Panc1 (cell line): ENCODE measurements at places on chromosomes 7 and 10.

- H3K27me3 ChIP-seq = no peaks in the 10 kb centered on the region
- DNase-seq = no peak
- H3K4me3 ChIP-seq = no peak overlapping the region
- no peak overlapping the region for H3K27ac ChIP-seq
Measured at GRCh38 chr10:79116801-79117723, 48.3 kb downstream of the ZMIZ1 start.

- H3K27ac ChIP-seq = peak overlapping the region; percentile 70
- H3K36me3 ChIP-seq = peaks cover 7% of the 10 kb centered on the region; the same call in 1 of the 2 replicates
- DNase-seq = no peak
- H3K4me1 ChIP-seq = peaks cover 16% of the 10 kb centered on the region
- peak overlapping the region; percentile 95 for H3K4me3 ChIP-seq
Measured at GRCh38 chr10:114174695-114175188, 739 bp upstream of the CCDC186 start.

DNA sequence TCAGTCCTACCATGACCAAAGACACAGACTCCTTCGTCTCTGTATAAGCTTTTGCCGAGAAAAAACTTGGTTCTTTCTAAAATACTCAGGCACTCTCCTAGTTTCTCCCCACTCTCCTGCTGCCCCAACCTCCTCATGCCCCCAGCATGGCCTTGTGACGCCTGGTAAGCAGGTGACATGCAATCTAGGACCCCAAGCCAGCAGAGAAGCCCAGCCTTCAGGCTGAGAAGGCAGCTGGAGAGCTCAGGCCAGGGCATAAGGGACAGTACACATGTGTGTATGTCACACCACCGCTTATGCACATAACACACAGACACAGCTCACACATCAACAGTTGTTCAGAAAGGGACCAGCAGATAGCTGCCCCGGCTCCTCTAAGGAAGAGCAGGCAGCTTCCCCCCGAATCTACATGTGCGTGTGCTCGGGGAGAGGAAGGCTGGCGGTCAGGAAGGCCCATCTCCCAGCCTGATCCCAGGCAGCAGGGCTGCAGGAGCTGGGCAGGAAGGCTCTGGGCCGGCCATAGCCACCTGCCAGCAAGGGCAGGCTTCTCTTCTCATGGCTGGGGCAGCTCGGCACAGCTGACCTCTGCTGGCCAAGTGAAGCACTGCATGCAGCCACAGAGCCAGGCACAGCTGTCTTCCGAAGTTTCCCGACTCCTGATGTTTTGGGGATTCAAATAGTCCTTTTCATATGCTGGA is 8.5 kb downstream of the DDX56 start:
- peaks cover 6% of the 10 kb centered on the region; the same call in 1 of the 2 replicates for H3K4me1 ChIP-seq
- no peak overlapping the region for H3K4me3 ChIP-seq
- H3K36me3 ChIP-seq = peaks cover 12% of the 10 kb centered on the region; the same call in 1 of the 2 replicates
- no peaks in the 10 kb centered on the region for H3K27me3 ChIP-seq

- no peak overlapping the region for H3K27ac ChIP-seq
- peaks cover 2% of the 10 kb centered on the region; the same call in 1 of the 2 replicates for H3K27me3 ChIP-seq
- DNase-seq = no peak
Measured at GRCh38 chr7:7138897-7139296, 43.4 kb upstream of the C1GALT1 start.

GRCh38 chr7:156178857-156179256 is 366.6 kb upstream of the SHH start:
- DNase-seq = no peak
- no peaks in the 10 kb centered on the region for H3K27me3 ChIP-seq
- no peaks in the 10 kb centered on the region for H3K4me1 ChIP-seq
- H3K4me3 ChIP-seq = no peak overlapping the region

DNA sequence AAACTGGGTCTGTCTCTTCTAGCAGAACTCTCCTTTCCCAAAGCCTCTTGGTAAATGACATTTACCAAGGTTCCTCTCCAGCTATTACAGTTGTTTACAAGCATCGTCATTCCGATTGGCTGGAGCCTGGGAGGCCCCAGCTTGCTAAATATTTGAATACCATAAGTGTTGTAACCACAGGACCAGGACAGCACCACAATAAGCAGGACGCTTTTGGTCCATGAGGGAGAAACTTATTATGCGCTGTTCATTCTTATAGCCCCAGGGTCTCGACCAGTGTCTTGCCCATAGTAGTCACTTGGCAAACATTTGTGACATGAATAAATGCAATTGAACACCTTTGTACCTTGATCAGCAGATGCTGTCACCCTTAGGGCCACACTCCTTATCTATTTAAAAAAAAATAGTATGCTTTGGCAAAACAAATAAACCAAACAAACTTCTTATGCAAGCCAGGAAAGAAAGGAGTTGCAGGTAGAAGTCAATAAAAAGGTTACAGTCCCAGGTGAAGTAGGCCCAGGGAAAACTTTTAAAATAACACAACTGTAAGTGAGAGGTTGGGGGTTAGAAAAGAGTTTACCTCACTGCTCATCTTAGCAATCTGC is 32.8 kb downstream of the NRAP start:
- no peaks in the 10 kb centered on the region for H3K36me3 ChIP-seq
- H3K27me3 ChIP-seq = peaks cover 29% of the 10 kb centered on the region
- H3K27ac ChIP-seq = no peak overlapping the region
- H3K4me1 ChIP-seq = no peaks in the 10 kb centered on the region
- DNase-seq = no peak

DNA sequence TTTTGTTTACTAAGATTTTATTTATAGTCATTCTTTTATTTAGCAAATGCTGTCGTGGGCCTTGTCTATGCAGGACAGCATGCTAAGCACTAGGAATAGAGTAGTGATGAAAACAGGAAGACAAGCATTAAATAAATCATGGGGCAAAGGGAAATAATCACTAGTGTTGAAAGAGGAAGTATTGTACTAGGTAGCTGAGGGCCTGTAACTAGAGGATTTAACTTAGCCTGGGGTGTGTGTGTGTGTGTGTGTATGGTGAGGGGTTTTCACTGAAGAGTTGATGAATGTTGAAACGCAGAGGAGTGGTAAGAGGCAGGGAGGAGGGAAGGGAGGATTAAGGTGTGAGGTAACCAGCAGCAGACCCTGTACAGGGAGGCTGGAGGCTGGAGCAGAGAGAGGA is 446.4 kb downstream of the SDK1 start:
- H3K4me1 ChIP-seq = no peaks in the 10 kb centered on the region
- no peak for DNase-seq
- H3K27me3 ChIP-seq = no peaks in the 10 kb centered on the region
- no peak overlapping the region for H3K27ac ChIP-seq

DNA sequence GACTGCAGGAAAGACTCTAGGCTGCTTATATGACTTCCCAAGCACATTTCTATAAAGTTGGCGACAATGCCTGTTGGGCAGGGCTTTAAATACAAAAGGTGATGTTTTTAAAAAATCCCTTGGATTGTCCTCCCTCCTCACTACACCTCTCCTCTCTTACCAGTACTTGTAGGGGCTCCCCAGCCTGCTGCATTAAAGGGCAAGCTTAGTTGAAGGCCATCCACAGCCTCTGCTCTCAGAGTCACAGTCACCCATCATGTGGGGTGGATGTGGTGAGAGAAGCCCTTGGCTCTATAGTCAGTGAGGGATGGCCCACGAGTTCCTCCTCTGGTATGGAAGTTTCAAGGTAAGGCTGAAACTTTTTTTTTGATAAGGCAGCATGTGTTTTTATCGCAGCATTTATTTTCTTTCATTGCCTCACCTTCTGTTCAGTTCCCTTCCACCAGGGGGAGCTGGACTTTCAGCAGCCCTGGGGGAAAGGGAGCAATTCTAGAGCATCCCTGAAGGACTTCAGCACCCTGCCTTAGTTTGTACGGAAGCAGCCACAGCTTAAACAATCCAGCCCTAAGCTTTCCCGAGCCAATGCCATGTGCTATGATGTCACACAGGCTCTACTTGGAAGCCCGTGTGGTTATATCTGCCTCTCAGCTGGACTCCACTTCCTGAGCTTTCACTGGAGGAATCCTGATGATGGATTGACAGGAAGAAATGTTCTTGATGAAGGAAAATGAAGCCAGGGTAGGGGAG is 131.9 kb downstream of the CALCR start:
- no peak overlapping the region for H3K27ac ChIP-seq
- no peaks in the 10 kb centered on the region for H3K36me3 ChIP-seq
- DNase-seq = peak; percentile 15
- H3K4me3 ChIP-seq = no peak overlapping the region
- H3K27me3 ChIP-seq = no peaks in the 10 kb centered on the region; the same call in 1 of the 2 replicates
- H3K4me1 ChIP-seq = no peaks in the 10 kb centered on the region

GRCh38 chr7:141617280-141617679 is 66.1 kb downstream of the AGK start:
- no peak overlapping the region for H3K27ac ChIP-seq
- no peaks in the 10 kb centered on the region for H3K27me3 ChIP-seq
- H3K4me1 ChIP-seq = no peaks in the 10 kb centered on the region
- no peaks in the 10 kb centered on the region; the same call in 1 of the 2 replicates for H3K36me3 ChIP-seq
- H3K4me3 ChIP-seq = no peak overlapping the region

- H3K27me3 ChIP-seq = no peaks in the 10 kb centered on the region
- no peak overlapping the region for H3K4me3 ChIP-seq
- no peaks in the 10 kb centered on the region for H3K36me3 ChIP-seq
- no peak for DNase-seq
- H3K27ac ChIP-seq = no peak overlapping the region
- no peaks in the 10 kb centered on the region for H3K4me1 ChIP-seq
Measured at GRCh38 chr10:102473445-102474331, 22.3 kb upstream of the C10orf95 start.

GRCh38 chr7:16034353-16034752 is 347.9 kb upstream of the MEOX2 start:
- no peak overlapping the region for H3K27ac ChIP-seq
- DNase-seq = no peak
- H3K4me1 ChIP-seq = no peaks in the 10 kb centered on the region
- no peaks in the 10 kb centered on the region for H3K36me3 ChIP-seq
- no peak overlapping the region for H3K4me3 ChIP-seq

GRCh38 chr7:98133181-98133580 is 26.5 kb downstream of the LMTK2 start:
- H3K36me3 ChIP-seq = no peaks in the 10 kb centered on the region
- no peak overlapping the region for H3K4me3 ChIP-seq
- H3K27me3 ChIP-seq = no peaks in the 10 kb centered on the region
- DNase-seq = no peak
- peaks cover 42% of the 10 kb centered on the region for H3K4me1 ChIP-seq

DNA sequence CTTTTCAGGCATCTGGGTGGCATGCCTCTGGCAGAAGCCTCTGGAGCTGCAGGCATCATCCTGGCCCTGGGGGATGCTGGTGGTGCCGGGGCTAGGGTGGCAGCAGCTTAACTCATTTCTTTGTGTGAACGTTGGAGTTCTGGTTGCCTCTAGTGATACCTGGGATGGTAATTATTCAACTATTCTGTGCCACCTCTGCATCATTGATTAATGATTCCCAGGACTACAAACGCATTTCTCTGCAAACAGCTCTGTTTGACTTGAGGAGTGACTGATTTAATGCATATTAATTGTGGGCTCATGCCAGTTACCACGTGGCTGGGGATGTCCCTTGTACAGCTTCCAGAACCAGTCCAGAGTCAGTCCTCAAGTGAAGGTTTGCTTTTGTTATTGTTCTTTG is 55.9 kb downstream of the LRRC18 start:
- H3K36me3 ChIP-seq = no peaks in the 10 kb centered on the region
- no peaks in the 10 kb centered on the region for H3K4me1 ChIP-seq
- H3K4me3 ChIP-seq = no peak overlapping the region
- no peaks in the 10 kb centered on the region; the same call in 1 of the 2 replicates for H3K27me3 ChIP-seq
- no peak for DNase-seq

- no peaks in the 10 kb centered on the region for H3K4me1 ChIP-seq
- H3K4me3 ChIP-seq = no peak overlapping the region
- no peak for DNase-seq
- no peak overlapping the region for H3K27ac ChIP-seq
Measured at GRCh38 chr10:1196656-1197055, 140.5 kb downstream of the WDR37 start.

DNA sequence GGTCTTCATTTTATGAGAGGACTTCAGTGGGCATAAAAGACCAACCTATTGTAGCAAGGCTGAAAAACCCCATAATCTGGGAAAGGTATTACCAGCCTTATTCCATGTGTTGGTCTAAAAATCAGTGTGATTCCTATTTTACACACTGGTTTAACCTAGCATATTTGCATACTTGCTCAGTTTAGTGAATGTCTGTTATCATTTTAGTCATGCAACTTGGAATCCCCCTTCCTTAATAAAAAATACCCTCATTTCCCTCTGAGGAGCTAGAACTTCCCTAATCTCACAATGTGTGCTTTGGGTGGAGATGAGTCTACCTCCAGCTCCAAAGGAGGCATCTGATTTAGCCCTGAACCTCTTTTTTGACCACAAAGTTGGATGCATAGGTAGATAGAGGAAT is 312.8 kb upstream of the SORCS1 start:
- DNase-seq = no peak
- H3K4me3 ChIP-seq = no peak overlapping the region
- no peaks in the 10 kb centered on the region for H3K36me3 ChIP-seq
- no peaks in the 10 kb centered on the region for H3K27me3 ChIP-seq
- H3K4me1 ChIP-seq = no peaks in the 10 kb centered on the region

DNA sequence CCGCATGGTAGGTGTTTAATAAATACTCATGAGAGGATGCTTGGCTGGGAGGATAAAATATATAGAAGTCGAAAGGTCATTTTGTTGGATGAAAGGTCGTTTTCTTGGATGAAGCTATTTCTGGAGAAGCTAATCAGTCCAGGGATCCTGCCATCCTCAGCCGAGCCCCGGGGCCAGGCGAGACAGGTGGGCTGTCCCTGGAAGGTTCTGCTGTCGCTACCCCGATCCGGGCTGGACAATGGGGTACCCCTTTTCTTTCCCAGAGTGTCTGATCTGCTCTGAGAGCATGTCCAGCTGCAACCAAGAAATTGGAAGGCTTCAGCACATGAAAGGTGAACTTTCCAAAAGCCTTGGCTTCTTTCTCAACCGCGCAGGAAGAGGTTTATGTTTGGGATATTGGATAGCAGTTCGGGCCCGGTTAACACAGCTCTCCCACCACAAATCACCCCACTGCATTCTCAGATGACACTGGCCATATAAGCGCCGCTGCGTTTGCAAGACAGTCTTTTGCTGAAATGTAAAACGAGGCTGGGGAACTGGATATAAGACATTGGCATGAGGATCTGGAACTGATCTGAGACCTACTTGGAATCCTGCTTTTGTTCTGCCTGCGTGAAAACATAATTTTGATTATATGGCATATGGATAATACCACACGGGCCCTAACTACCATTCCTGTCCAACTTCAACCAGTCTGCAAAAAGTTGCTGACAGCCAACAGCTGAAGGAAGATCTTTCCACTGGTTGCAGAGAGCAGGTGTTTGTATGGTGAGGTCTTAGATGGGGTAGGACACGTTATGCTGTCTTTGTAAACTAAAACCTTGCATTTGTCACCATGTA is 31.2 kb upstream of the MSRB2 start:
- no peak overlapping the region for H3K27ac ChIP-seq
- no peak for DNase-seq
- H3K27me3 ChIP-seq = no peaks in the 10 kb centered on the region
- no peak overlapping the region for H3K4me3 ChIP-seq
- H3K4me1 ChIP-seq = 0 out of 2 replicates have a peak, but pooled peaks cover 4% of the 10 kb centered on the region
- H3K36me3 ChIP-seq = no peaks in the 10 kb centered on the region

GRCh38 chr10:80690434-80690833 is 152.7 kb downstream of the SH2D4B start:
- DNase-seq = no peak
- peaks cover 6% of the 10 kb centered on the region; the same call in 1 of the 2 replicates for H3K27me3 ChIP-seq
- no peak overlapping the region for H3K4me3 ChIP-seq
- H3K36me3 ChIP-seq = no peaks in the 10 kb centered on the region
